Brain (organoid and tissue), 16 donors: ENCODE measurements at places on chromosomes 1 and 21.

GRCh38 chr1:181099152-181100014 is 10.9 kb downstream of the IER5 start:
- peak; percentile 64 for DNase-seq

DNA sequence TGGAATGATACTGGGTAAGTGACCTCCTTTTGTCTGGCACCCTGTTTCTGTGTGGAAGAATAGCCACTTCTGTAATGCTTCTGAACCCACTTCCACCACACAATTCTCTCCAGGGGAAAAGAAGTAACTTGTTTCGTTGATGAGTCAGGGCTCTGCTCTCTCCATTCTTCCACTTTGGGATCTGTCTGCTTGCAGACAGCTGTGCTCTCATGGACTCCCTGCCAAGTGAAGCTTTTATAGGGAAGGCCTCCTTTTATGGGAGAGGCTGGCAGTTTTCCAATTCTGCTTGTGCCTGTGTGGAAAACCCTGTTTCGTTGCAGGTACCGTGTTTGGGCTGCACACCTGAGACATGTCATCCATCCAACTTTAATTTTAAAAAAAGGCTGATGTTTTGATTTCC is 130.7 kb downstream of the GIPC2 start:
- DNase-seq = peak; percentile 20

DNA sequence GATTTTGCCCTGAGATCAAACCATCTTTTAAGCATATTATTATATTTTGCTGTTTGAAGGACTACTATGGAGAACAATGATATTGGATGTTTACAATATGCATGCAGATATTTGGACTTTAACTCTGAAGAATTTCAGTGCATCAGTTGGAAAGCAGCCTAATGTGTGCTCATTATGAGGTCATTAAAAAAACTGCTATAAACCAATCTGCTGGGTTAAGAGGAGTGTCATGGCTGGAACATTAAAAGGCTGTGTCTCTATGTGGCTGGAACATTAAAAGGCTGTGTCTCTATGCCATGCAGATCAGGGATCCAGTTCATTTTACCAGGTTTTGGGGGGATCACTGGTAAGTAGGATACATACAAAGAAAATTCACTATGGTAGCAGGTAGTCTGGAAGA is 77.6 kb downstream of the SPATA46 start:
- DNase-seq = no peak

- no peak for DNase-seq
Measured at GRCh38 chr1:96367791-96368190, 353.8 kb upstream of the PTBP2 start.

GRCh38 chr1:118692143-118692542 is 296.0 kb downstream of the TBX15 start:
- DNase-seq = no peak

GRCh38 chr1:115547696-115548095 is 94.1 kb upstream of the VANGL1 start:
- DNase-seq = no peak

DNA sequence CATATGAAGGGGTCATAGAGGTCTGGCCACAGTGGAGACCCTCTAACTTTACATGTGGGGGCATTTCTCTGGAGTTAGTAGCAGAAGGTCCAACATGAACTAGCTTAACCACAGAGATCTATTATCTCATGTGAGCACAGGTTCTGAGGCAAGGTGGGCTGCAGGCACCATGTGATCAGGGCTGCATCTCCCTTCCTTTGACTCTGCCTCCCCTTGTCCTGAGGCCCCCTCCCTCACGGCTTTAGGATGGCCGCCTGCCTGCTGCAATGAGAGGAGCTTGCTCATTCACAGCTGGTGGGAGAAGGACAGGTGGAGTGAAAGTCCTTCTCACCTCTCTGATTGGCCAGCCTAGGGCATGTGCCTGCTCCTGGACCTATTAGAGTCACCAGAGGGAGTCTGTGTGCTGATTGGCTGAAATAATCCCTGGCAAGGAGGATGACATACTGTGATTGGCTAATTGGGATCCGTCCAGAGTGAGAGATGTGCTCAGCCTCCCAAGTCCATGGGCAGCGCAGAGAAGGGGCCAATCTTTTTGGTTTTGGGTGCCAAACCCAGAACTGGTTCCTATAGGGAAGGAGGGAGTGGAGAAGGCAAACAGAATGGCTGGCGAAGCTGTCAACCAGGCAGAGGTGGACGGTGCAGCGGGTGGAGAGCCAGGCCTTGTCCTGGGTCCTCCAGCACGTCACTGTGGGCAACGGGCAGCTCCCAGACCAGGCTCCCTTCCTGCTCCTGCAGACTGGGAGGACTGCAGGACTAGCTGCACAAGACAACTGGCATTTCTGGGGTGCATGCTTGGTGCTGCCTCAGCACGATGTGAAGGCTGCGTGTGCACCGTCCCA is 39.4 kb upstream of the C1orf174 start:
- no peak for DNase-seq
